Activated gamma-delta T cell treated with Interleukin-2 at 50 U/mL for 16 hours (primary cell): ENCODE measurements at places on chromosomes 7 and 10.

DNA sequence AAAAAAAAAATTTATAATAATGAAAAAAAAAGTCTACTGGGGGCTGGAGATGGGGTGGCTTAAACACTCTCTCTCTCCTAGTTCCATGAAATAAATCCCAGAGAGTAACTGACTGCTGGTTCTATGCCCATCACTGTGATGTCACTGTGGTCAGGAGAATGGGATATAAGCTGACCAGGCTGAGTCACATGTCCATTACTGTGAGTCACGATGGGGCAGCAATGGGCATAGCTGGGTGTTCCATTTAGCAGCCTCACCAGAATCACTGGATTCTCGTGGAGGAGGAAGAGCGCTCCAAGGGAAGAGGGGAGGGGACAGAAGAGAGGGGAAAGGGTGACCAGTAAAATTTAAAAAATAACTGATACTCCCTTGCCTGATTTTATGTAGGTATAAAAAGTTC is 37.1 kb downstream of the MASTL start:
- no peak for DNase-seq

GRCh38 chr7:49670991-49671390 is 102.4 kb upstream of the VWC2 start:
- no peak for DNase-seq

GRCh38 chr7:135109976-135110375 is 37.9 kb upstream of the TMEM140 start:
- no peak for DNase-seq

DNA sequence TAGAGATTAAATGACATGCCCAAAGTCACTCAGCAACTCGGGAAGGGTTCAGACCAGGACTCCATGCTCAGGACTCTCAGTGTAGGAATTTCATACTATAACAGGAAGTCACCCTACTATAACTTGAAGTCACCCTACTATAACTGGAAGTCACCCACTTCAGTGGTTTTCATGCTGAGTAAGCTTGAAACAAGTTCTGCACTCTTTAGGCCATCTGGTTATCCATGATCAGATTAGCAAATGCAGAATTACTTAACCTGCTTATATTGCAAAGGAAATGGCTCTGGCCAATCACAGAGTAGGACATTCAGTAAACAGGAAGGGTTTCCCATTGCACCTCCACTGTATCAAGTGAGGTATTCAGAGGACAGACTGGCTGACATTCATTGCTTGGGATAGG is 1240.4 kb downstream of the GATA3 start:
- no peak for DNase-seq

- no peak for DNase-seq
Measured at GRCh38 chr10:10847387-10847786, 170.3 kb upstream of the CELF2 start.

DNA sequence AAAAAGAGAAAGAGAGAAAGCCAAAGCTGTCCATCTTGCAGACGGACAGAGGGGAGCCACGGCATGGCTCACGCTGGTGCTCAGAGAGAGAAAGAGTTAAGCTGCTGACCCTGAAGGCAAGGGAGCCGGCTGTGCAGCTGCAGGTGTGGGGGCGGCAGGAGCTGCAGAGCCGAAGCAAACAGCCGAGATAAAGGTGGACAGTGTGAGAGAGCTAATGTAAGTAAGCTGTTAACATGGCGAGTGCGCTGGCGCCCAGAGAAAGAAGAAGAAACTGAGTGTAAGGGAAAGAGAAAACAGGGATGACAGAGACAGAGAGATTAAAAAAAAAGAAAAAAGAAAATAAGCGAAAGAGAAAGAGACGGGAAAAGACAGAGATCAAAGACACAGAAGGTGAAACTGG is 18.2 kb downstream of the COL17A1 start:
- no peak for DNase-seq

DNA sequence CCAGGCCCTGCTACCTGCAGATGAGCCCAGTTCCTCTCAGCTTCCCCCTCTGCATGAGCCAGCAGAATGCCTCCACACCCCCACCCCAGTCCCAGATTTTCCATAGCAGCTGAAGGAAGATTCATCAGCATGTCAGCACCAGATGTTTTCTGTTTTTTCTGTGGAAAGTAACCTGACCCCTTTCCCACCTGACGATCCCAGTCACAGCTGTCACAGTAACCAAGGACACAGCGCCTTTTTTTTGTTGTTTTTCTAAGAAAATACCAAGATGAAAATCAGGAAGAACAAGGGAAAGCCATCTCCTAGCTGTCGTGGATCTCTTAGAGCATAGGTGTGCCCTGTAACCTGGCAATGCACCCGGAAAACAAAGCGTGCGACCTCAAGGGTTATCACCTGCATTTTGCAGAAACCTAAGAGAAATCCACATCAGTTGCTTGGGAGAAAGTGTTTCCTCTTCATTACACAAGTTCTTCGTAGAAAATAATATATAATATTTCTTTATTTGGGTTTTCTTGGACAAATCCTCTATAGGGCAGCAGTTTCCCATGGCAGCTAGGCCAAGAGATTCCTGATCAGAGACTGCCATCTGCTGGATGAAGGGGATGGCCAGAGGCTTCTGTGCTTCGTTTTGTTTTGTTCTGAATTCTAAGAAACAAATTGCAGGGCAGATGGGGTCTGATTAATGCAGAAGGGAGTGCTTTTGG is 401.9 kb downstream of the TNS3 start:
- DNase-seq, result no peak

- DNase-seq, result no peak
Measured at GRCh38 chr7:16779051-16779450, 25.5 kb downstream of the TSPAN13 start.

- no peak for DNase-seq
Measured at GRCh38 chr7:54738737-54739136, 20.3 kb downstream of the SEC61G start.

DNA sequence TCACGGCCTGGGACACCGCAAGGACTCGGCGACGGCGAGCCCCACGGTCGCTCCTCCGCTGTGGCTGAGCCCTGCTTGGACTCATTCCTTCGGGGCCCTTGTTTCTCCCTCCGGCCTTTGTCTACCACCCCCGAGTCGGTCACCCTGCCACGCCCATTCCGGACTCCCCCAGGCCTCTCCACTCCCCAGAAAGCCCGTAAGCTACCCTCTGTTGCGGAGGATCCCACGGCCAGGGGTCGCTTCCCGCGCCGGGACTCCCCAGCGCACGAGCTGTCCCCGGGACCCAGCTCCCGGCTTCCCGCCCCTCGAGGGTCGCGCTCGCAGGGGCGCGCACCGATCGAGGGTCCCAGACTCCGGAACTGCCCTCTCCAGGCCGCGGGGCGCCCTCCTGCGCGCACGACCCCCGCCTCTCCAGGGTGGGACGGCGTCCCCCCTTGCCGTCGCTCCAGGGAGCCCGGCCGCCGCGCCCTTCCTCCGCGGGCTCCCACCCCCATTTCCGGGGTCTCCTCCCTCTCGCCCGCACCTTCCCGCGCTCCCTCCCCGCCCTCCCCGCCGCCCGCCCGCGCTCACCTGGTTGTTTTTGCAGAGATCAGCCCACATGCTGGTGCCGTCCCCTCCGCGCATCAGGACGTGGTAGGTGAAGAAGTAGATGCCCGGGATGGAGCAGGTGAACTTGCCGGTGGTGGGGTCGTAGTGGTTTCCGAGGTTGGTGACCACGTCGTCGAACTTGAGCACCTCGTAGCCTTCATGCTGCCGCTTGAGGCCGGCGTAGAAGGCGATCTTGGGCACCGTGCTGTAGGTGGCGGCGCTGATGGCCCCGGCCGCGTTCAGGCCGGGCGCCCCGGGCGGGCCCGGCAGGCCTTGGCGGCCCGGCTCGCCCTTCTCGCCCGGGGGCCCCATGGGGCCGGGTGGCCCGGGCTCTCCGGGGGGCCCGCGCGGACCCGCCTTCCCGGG is 1.5 kb downstream of the C1QL3 start:
- no peak for DNase-seq

GRCh38 chr7:111736552-111736874 is 174.2 kb upstream of the IMMP2L start:
- DNase-seq, result no peak

DNA sequence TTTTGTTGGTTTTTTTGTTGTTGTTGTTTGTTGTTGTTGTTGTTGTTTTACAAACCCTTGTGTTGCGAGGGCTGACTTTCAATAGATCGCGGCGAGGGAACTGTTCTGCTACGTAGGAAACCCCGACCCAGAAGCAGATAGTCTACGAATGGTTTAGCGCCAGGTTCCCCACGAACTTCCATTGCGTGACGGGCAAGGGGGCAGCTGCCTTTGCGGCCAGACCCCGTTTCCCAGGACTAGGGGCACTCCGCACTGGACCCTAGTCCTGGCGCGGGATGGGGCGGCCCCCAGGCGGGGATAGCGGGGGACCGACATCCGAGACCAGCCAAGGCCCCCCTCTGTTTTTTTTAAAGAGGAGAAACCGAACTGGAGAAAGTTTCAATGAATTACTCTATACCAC is 119.6 kb downstream of the LRRTM3 start:
- no peak for DNase-seq

DNA sequence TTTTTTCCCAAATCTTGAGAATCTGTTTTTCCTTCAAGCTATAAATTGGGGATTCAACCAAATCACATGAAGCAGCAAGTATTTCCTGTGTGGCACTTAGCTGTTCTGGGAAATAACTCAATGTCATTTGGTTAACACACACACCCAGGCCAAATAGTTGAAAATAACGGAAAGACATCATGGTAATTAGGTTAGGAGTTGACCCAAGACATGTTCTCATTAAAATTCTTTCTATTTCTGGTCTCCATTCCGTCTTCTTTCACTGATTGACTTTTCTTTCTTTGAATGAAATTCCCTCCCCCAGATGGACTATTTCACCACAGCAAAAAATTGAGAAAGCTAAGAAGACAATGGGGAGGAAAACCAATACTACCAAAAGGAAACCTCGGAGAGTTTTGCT is 30.5 kb downstream of the NRP1 start:
- no peak for DNase-seq

- DNase-seq, result no peak
Measured at GRCh38 chr7:155711081-155711480, 66.6 kb downstream of the RBM33 start.

DNA sequence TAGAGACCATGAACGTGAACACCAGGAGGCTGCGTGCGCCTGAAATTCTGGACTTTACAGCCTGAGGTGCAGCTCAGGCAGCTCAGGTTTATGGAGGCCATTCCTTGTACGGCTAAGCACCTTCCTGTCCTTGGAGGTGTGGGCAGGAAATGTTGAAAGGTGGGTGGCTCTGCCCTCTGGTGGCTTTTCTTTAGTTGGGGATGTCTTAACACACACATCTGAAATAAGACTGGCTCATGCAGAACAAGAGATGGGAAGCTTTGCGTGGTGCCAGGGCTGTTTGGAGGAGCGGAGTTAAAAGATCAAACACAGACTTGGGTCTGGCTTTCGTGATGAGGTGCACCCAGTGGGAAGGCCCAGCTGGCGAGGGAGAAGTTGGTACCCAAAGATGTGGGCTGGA is 64.1 kb downstream of the DOCK1 start:
- DNase-seq, result no peak

DNA sequence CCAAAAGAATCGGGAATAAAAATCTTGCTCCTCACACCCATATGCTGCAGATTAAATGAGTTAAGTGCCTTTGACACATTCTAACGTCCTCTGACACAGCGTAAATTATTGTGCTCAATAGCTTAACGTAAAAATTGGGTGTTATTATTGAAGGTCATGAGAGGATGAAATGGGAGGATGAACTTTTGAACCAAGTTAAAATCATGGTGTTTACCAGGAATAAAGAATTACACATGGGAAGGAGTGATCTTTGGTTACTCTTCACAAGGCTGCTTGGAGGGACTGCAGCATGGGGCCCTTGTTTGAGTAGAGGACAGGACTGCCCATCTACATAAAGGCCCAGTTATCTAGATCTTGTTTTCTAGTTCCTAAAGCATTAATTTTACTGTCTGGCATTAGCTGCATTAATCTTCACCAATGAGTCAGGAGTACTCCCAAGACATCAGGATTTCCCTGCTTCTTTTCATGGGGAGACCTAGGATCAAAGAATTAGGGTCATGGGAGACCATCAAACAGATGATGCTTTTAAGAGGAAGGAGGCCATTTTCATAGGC is 84.9 kb upstream of the PRR15 start:
- DNase-seq, result no peak

DNA sequence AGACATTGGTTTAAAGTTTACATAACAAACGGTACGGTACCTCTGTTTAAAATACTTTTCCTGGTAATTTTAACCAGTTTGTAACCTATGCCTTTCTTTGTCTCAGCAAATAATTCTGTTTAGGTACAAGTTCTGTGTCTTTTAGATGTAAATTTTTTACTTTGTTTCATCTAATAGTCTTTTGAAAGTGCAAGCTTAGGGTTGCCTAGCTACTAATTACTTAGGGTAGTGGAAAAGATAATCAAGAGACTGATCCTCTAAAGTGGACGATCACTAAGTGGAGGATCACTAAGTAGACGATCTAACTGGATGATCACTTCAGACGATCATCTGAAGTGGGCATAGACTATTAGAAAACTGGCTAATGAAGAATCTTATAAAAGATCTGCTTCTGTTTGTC is 16.1 kb upstream of the FKBP9 start:
- no peak for DNase-seq

GRCh38 chr7:105594034-105594433 is 12.7 kb upstream of the EFCAB10 start:
- no peak for DNase-seq

GRCh38 chr7:23594879-23595604 is 2.1 kb upstream of the CCDC126 start:
- DNase-seq, result no peak

- no peak for DNase-seq
Measured at GRCh38 chr7:111955616-111956015, 250.6 kb downstream of the DOCK4 start.

DNA sequence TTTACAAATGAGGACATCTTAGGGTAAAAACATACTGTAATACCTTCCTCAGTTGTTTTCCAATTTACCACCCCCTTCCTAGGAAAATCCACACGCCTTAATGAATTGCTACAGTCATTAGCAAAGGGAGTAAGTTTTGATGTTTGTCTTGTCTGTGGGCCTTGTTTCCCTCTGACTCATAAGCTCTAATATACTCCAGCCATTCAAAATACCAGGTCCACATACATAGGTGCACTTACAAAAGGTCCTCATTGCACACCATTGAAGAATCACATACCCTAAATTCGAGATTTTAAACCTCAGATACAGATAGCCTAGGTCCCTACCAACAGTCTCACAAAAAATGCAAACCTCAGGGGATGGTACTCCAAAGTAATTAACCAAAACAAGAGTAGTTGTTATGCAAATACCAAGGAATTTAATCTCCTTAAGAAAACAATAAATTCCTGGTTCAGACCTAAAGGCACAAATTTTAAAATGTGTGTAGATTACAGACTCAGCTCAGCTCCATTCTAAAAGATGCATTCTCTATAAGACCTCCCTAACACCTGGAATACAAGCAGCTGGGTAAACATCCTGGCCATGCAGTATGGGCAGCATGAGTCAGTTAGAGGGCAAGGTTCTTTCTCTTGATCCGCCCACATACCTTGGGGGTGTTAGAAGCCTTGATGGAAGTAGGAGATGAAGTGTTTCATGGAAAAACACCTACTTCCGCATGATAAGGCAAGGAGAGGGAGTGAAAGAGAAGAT is 3.0 kb upstream of the LIPK start:
- DNase-seq, result no peak

- no peak for DNase-seq
Measured at GRCh38 chr10:66642217-66642616, 283.6 kb upstream of the LRRTM3 start.

- no peak for DNase-seq
Measured at GRCh38 chr7:117706210-117706609, 167.0 kb downstream of the CTTNBP2 start.
